ENCODE measurements at places on chromosomes 1 and 21.

DNA sequence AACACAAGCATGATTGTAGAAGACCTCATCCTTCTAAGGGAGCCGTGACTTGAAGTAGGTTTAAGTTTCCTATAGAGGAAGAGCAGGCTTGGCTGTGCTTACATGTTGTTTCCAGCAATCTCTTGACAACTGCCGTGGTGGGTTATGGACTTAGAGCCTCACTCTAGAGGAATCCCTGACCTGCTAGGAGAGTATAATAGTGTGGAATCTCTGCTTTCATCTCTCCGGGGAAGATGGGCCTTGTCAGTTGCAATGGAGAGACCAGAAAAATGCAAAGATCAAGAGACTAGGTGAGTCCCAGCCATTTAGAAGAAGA, 137.6 kb downstream of the MIS18A start:
- no peak for DNase-seq

DNA sequence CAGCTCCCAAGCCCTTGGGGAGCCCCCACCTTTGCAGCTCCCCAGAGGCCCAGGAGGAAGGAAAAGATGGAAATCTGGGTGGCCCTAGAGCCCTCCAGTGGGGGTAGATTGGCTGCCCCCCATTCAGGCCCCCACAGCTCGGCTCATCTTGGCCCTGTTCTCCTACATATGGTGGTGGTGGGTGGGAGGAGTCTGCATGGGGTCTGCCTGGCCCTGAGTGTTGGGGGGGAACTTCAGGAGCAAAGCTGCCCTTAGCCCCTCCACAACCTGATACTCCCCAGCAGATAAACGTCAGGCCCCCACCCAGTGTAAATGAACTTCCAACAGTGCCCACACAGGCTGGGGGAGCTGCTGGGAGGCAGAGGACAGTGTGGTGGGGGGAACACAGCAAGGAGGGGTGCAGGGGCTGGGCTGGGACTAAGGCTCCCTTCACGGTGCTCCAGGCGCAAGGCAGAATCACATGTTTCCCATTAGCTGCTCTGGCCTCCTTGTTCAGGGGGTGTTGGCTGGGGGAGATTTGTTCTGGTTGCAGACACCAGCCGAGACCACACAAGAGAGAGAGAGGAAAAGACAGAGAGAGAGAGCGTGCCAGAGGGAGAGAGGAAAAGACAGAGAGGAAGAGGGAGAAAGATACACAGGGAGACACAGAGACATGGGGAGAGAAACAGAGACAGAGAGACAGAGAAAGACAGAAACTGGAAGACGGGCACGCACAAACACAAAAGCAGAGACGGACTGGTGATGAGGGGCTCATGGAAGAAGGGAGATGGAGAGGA, 42.6 kb downstream of the AHDC1 start:
- DNase-seq = no peak

GRCh38 chr21:44881198-44881872, 7.8 kb upstream of the PTTG1IP start:
- DNase-seq = no peak

DNA sequence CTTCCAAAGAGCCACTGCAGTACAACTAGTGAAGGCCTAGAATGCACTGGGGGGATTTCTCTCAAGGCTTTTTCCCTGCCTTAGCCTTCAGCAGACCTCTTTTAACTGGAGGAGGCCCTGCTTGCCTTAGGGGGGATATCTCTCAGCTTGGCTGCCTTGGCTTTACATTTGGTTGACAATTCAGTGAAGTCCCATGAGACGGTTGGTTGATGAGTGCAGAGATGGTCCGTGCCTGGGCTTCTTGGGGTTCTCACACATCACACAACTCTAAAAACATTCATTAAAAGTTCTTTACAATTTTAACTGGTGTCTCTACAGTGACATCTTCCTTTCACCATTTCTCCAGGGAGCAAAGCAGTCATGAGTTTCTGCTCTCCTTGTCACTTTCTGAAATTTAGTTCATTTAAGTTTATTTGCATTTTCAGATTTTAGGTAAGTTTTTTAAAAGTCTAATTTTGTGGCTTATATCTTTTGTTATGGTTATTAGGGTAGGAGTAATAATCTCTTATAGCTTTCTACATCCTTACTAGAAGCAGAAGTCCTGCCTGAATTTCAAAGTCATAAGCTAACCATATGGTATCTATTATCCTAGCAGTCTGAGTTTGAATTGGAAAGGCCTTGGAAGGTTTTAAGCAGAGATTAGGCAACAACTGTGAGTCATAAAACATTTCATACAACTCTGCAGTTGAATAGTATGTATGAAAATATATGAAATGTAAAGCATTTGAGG, 487.6 kb downstream of the DPYD start:
- DNase-seq = no peak
